Caco-2 (cell line): ENCODE measurements at places on chromosomes 7 and 10. TPM values are rescaled to one million over a fixed set of nuclear protein-coding genes. Genes with fewer than 3 reads are reported as not detected.

Gene HOXA1
- 18.5 and 18.8 TPM in 2 replicates for total RNA-seq

GRCh38 chr7:101411508-101411874 lies 48.8 kb downstream of the COL26A1 start:
- H3K36me3 ChIP-seq = no peaks in the 10 kb centered on the region; the same call in 1 of the 2 replicates
- no peak overlapping the region for H3K4me3 ChIP-seq
- no peaks in the 10 kb centered on the region for H3K27me3 ChIP-seq
- H3K4me1 ChIP-seq = no peaks in the 10 kb centered on the region
- no peak for DNase-seq
- H3K27ac ChIP-seq = no peak overlapping the region

DNA sequence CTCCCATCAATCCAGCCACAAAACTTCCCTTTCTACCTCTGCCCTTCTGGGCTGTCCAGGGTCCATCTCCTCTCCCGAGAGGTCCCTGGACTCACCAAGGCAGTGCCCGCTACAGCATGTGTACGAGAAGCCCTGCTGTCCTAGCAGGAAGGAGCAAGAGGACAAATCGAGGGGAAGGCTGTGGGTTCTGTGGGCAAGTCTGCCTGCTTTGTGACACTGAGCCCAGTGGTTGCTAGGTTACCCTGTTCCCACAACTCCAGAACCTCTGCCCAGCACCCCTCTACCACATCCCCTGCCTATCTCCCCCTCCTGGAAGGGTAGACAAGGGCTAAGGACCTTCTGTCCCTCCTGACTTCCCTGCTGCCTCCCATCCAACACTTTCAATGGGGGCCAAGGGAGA lies at the start of gene TBATA:
Gene TBATA, minus strand, starts transcription at position 188 of the 400 bp plus-strand sequence. CDS start 1,998 bp downstream, outside the sequence.
- no peak within 1 kb of the TSS for H3K27ac ChIP-seq
- DNase-seq = no peak
- 0 out of 2 replicates have a peak, but pooled peaks cover 3% of the 10 kb centered on the region for H3K27me3 ChIP-seq
- no peaks in the 10 kb centered on the region for H3K4me1 ChIP-seq
- no peaks in the 10 kb centered on the region for H3K36me3 ChIP-seq

DNA sequence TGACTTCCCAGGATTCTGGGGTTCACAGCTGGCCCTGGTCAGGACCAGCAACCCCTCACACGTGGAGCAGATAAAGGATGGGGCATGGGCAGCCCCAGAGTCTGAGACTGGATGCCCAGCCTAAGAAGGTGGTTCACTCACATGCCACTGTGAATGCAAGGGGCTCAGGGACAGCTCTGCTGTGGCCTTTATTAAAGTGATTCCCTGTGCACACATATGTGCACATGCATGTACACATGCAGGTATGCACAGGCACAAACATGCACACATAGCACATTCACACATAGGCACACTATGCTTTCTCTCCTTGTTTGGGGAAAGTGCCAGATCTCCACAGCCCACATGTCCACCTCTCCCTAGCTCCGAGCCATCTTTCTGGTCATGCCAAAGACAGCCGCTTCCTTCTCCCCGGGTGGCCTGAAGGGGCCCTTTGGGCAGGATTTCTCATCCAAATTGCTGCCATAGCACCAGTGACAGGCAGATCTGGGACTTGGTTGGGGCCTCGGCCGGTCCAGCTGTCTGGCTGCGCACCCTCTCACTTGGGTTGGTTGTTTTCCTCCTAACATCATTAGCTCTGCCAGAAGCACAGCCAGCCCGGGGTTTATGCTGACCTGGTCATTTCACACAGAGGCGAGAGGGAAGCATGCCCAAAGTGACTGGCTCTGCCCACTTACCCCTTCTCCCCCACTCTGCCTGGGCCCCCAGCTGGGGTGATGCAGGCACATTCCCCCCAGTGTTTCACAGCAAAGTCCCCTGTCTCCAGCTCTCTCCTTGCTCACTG lies 1.4 kb downstream of the GCK start:
- no peak overlapping the region for H3K4me3 ChIP-seq
- H3K36me3 ChIP-seq = no peaks in the 10 kb centered on the region
- H3K27ac ChIP-seq = no peak overlapping the region
- no peaks in the 10 kb centered on the region; the same call in 1 of the 2 replicates for H3K27me3 ChIP-seq
- no peaks in the 10 kb centered on the region for H3K4me1 ChIP-seq

DNA sequence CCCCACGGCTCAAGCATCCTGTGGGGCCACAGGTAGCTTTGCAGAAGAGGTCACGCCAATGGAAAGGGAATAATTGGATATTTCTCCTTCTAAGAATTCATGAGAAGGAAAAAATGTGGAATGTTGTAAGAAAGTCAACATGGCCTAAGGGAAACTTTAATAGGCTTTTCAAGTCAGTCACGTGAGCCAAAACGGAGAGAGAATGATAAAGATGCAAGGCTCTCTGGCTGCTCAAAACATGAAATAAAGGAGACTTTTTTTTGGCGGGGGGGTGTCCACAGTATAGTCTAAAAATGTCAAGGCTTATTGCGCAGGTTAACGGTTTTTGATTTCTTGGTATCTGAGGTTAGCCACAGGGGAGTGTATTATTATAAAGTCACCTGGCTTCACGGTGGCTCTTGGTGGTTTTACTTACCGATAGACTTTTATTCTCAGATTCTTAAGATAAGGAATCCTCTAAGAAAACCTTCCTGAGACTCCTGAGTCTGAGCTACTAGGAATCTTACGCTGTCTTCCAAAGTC lies 148.1 kb downstream of the ARHGAP21 start:
- no peaks in the 10 kb centered on the region for H3K36me3 ChIP-seq
- no peak for DNase-seq
- no peak overlapping the region for H3K27ac ChIP-seq
- H3K4me3 ChIP-seq = no peak overlapping the region

DNA sequence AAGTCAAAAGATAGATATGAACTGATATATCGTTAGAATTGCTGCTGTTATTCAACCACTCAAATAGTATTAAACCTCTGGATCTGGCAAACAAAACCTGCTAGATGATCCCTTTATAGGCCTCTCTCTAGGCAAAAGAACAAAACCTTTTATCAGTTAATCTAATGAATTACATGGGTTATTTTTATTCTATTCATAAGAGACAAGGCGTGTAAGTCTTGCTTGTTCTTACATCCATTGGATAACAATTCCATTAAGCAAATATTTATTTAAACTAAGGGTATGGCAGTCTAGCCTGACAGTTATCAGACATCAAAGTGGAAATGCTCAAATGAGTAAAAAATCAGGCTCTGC lies 16.6 kb upstream of the ADRB1 start:
- DNase-seq = no peak
- no peak overlapping the region for H3K4me3 ChIP-seq

Gene HECW1
- 1.7 and 1.8 TPM in 2 replicates for total RNA-seq

Gene RET
- not detected in 2 replicates for total RNA-seq
